ENCODE measurements at places on chromosomes 6 and 20. TPM values are rescaled to one million over a fixed set of nuclear protein-coding genes. Genes with fewer than 3 reads are reported as not detected.

DNA sequence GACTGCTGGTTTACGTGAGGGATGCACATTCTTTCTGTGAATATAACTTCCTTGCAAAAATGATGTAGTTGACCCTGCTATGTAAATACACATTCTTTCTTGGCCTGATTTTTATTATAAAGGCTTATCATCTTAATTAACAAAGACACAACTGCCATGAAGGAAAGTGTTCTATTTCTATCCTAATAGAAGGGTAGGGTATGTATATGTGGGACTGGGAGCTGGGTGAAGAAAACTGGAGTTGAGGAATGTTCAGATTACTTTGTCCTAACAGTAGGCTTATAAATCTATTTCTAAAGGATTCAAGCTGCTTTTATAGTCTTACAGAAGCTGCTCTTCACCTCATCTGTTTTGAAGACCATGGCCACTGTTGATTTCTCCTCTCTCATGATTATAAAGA, 76.5 kb upstream of the RGS17 start:
- H3K27ac ChIP-seq, result no peak overlapping the region
- H3K4me3 ChIP-seq, result no peak overlapping the region
- no peaks in the 10 kb centered on the region for H3K27me3 ChIP-seq
- no peaks in the 10 kb centered on the region for H3K4me1 ChIP-seq
- no peaks in the 10 kb centered on the region for H3K36me3 ChIP-seq

DNA sequence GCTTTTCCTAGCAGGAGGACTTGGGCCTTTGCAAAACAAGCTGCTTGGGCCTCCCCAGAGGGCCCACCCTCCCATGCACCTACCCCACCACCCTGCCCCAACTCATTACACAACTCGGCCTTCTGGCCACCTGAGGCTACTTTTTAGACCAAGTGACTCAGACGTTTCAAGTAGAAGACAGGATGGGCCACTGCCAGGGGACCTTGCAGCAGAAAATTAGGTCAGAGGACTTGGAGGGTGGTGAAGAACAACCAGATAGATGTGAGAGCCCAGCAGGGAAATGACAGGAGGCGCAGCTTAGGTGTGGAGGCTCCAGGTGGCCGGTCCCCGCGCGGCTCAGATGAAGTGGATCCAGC, 1.4 kb downstream of the PPP1R3D start:
- no peak overlapping the region for H3K4me3 ChIP-seq
- H3K4me1 ChIP-seq, result peaks cover 27% of the 10 kb centered on the region
- H3K36me3 ChIP-seq, result peaks cover 41% of the 10 kb centered on the region
- DNase-seq, result no peak
- no peak overlapping the region for H3K27ac ChIP-seq

DNA sequence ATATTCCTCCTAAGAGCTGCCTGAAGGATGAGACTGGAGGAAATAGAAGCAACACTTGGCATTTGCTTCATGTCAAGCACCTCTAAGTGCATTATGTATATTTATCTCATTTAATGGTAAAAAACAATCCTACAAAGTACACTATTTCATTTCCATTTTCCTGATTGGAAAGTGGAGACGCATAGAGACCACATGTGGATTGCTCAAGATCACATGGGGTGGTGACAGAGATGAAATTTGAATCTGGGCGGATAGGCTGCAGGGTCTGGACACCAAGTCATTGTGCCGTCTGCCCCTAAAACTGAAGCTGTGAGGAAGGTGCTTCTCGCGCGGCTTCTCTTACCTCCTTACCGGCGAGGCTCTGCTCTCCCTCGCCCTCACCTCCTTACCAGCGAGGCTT, 30.3 kb downstream of the BANF2 start:
- H3K36me3 ChIP-seq, result no peaks in the 10 kb centered on the region
- H3K27me3 ChIP-seq, result no peaks in the 10 kb centered on the region
- H3K27ac ChIP-seq, result no peak overlapping the region
- no peak overlapping the region for H3K4me3 ChIP-seq
- DNase-seq, result no peak

The CBLN4 gene
- total RNA-seq, result not detected

The PAK5 gene
- total RNA-seq, result not detected

The TLDC2 gene
- total RNA-seq, result not detected

The FERMT1 gene
- total RNA-seq, result 0.13 TPM
